ENCODE measurements at places on chromosomes 1 and 21.

- DNase-seq = no peak
- H3K4me1 ChIP-seq = no peaks in the 10 kb centered on the region
- no peaks in the 10 kb centered on the region for H3K27me3 ChIP-seq
- no peak overlapping the region for H3K4me3 ChIP-seq
- no peaks in the 10 kb centered on the region for H3K36me3 ChIP-seq
- peak overlapping the region; percentile 39 for H3K27ac ChIP-seq
Measured at GRCh38 chr1:4006676-4007374, 106.8 kb upstream of the C1orf174 start.

DNA sequence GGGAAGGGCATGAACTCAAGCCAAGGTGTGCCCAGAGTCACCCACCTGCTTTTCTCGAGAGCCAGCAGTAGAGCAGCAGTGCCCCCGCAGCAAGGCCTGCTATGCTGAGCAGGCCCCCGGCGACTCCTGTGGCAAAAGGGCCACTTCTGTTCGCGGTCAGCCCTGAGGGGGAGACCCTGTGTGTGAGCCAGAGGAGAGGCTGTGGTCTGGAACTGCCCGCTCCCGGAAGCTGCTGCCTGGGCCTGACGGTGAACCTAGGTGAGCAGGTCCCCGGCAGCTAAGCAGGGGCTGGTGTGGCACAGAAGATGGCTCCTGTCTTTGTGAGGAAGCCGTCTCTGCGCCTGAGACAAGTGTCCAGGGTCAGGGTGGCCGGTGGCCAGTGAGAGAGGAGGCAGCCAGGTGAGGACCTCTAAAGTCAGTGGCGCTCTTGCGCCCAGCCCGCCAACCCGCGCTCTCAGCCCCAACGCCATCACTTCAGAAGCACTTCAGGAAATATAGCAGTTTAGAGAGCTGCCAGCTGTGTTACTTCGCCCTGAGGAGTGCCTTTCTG, 31.9 kb downstream of the FCRL5 start:
- no peak overlapping the region for H3K4me3 ChIP-seq
- H3K36me3 ChIP-seq = peaks cover 19% of the 10 kb centered on the region
- no peak for DNase-seq
- H3K4me1 ChIP-seq = no peaks in the 10 kb centered on the region

DNA sequence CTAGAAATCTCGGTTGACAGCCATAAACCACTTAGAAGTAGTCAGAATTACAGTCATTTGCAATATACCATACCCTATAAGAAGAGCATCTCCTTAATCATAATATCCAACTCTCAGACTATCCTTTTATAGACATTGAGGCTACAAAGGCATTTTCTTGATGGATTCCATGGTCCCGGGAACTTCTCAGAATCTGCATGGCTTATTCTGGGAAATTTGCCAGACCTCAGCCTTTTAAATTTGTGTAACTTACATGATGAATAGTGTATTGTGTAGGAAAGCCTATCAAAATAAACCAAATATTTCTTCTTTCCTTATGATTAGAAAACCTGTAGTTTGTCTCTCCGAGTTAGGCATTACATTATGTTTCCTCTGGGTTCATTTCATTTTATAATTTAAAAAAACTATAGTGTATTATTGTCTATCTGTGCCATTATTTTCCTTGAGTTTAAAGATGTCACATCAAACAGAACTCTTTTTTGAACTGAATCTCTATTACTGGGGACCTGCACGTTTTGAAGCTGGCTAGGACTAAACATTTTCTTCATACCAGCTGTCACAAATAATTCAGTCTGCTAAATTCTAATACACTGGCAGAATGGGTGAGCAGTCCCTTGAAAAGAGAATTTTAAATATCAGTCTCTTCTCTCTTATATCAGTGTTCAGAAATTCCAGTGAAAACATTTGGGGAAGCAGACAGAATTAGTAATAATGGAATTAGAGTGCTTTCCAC, 102.9 kb downstream of the GABPA start:
- H3K27me3 ChIP-seq = no peaks in the 10 kb centered on the region
- H3K4me1 ChIP-seq = no peaks in the 10 kb centered on the region
- H3K4me3 ChIP-seq = no peak overlapping the region
- DNase-seq = no peak
- no peak overlapping the region for H3K27ac ChIP-seq
- H3K36me3 ChIP-seq = no peaks in the 10 kb centered on the region

DNA sequence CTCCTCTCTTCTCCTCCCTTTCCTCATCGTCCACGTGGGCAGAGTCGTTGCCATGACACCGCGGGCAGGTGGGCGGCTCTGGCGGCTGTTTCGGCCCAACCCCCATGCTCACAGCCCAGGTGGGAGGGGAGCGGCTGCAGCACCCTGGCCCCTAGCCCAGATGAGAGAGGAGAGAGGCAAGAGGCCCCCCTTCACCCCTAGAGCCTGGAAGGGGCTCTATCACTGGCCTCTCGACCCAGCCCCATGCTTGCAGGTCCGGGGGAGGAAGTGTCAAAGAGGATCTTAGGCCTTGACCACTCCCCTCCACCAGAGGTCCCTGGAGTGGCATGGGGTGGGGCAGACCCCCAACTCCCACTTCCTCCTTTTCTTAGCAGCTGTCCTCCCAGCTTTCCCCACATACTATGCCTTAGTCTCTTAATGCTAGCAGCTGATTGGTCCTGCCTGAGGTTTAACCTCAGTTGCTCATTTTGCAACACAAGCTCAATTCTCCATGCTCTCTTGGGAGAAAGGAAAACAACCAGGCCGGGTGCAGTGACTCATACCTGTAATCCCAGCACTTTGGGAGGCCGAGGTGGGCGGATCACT, 10.4 kb downstream of the DLGAP3 start:
- peaks cover 7% of the 10 kb centered on the region for H3K4me1 ChIP-seq
- DNase-seq = no peak
- H3K4me3 ChIP-seq = no peak overlapping the region
- no peaks in the 10 kb centered on the region for H3K27me3 ChIP-seq

- H3K27me3 ChIP-seq = no peaks in the 10 kb centered on the region
- no peak overlapping the region for H3K27ac ChIP-seq
- no peaks in the 10 kb centered on the region for H3K4me1 ChIP-seq
- DNase-seq = no peak
Measured at GRCh38 chr1:99580451-99580850, 65.5 kb upstream of the PALMD start.

- H3K27ac ChIP-seq = no peak overlapping the region
- H3K4me3 ChIP-seq = no peak overlapping the region
- DNase-seq = no peak
- no peaks in the 10 kb centered on the region for H3K4me1 ChIP-seq
Measured at GRCh38 chr1:234435620-234436019, 43.4 kb downstream of the TARBP1 start.

DNA sequence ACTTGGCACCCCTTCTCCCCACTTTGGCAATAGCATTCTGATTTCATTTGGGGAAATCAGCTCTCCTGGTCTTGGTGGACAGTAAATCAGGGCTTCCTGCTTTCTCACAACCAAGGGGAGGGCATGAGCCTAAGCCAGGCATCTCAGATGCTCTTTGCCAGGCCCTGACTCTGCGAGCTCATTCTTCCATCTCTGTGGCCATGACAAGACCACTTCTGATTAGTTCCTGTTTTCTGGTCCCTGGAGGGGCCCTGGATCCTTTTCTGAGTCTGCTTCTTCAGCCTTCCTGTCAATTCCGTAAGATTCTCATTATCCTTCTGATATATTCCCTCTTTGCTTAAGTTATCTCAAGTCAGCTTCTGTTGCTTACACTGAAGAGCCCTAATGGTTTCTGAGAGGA, 210.4 kb downstream of the HIVEP3 start:
- H3K27ac ChIP-seq = no peak overlapping the region
- no peaks in the 10 kb centered on the region for H3K27me3 ChIP-seq
- peaks cover 25% of the 10 kb centered on the region for H3K4me1 ChIP-seq
- no peak overlapping the region for H3K4me3 ChIP-seq
- no peak for DNase-seq

DNA sequence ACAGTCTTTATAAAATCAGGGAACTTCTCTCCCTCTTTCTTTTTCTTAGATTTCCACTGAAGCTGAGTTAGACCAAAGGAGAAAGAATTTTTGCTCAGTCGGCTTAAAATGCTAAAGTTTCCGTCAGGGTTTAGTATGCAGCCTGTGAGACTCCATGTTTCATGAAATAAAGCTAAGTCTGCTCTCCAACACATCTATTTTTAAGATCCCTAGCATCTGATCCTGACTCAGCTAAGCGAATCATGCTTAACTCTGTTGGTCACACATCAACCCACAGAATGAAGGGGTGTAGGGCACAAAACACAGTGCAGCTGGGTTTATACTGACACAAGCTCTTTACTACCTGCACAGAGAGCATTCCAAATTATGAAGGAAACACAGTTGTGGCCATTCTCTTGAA, 102.4 kb upstream of the ZNF281 start:
- no peak for DNase-seq
- H3K27me3 ChIP-seq = peaks cover 9% of the 10 kb centered on the region
- no peaks in the 10 kb centered on the region for H3K36me3 ChIP-seq

- H3K27me3 ChIP-seq = no peaks in the 10 kb centered on the region
- H3K4me1 ChIP-seq = no peaks in the 10 kb centered on the region
- no peak overlapping the region for H3K27ac ChIP-seq
Measured at GRCh38 chr1:188463919-188464318, 1635.2 kb downstream of the PLA2G4A start.

GRCh38 chr1:15708486-15709137, 24.5 kb downstream of the PLEKHM2 start:
- H3K36me3 ChIP-seq = no peaks in the 10 kb centered on the region
- H3K4me1 ChIP-seq = peaks cover 12% of the 10 kb centered on the region
- no peaks in the 10 kb centered on the region for H3K27me3 ChIP-seq
- no peak overlapping the region for H3K27ac ChIP-seq
- H3K4me3 ChIP-seq = no peak overlapping the region

- H3K4me1 ChIP-seq = peaks cover 40% of the 10 kb centered on the region
- no peak overlapping the region for H3K4me3 ChIP-seq
- H3K36me3 ChIP-seq = no peaks in the 10 kb centered on the region
- peaks cover 12% of the 10 kb centered on the region for H3K27me3 ChIP-seq
Measured at GRCh38 chr1:9289090-9289534, 3.6 kb upstream of the SPSB1 start.

- no peak overlapping the region for H3K4me3 ChIP-seq
- no peaks in the 10 kb centered on the region for H3K36me3 ChIP-seq
- no peaks in the 10 kb centered on the region for H3K27me3 ChIP-seq
- no peak for DNase-seq
- H3K27ac ChIP-seq = no peak overlapping the region
Measured at GRCh38 chr1:87673748-87674147, 345.1 kb downstream of the LMO4 start.

DNA sequence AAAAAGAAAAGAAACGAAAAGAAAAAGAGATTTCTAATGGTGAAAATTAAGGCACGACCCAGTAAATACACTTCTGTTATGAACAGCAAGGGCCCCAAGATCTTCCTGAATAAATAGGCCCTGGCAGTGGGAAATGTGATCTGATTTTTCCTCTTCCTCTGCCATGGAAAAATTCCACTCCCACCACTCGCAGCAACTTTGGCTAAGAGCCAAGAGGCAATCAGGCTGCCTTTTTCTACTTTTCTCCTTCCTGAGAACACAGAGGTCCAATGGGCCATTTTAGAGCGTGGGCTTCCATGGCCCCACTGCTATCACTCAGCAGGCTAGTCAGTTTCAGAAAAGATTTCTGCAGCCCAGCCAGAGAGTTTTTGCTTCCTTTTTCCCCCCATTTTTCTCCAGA, 33.7 kb upstream of the AK4 start:
- peak overlapping the region; percentile 2 for H3K27ac ChIP-seq
- no peaks in the 10 kb centered on the region for H3K27me3 ChIP-seq
- no peak for DNase-seq
- no peaks in the 10 kb centered on the region for H3K4me1 ChIP-seq
- H3K36me3 ChIP-seq = no peaks in the 10 kb centered on the region

DNA sequence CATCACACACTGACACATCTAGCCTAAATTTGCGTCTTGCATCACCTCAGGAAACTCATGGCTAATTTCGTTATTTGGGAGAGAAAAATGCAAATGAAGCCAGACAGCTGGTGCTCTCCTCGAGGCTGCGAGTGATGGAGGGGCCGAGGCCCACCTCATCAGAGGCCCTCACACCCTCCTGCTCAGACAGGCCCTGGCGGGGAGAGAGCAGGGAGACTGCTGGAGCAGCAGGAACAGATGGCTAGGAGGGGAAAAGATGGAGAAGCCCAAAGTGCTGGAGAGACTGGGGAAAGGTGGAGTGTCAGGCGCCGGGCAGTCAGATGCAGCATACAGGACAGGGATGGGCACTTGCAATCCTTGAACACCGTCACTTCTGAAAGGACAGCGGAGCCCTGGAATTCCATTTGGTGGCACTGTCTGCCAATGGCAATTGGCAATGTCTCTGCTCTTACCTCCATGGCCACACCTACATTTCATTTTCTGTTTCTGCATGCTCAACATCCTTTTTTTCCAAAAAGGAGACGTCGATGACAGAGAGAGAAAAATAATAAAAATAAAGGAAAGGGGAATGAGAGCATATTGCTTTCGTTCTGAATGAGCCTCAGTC, 286.2 kb downstream of the SPATA17 start:
- no peak for DNase-seq
- no peaks in the 10 kb centered on the region for H3K27me3 ChIP-seq
- no peaks in the 10 kb centered on the region for H3K4me1 ChIP-seq
- H3K4me3 ChIP-seq = no peak overlapping the region
- H3K27ac ChIP-seq = no peak overlapping the region
- H3K36me3 ChIP-seq = no peaks in the 10 kb centered on the region

DNA sequence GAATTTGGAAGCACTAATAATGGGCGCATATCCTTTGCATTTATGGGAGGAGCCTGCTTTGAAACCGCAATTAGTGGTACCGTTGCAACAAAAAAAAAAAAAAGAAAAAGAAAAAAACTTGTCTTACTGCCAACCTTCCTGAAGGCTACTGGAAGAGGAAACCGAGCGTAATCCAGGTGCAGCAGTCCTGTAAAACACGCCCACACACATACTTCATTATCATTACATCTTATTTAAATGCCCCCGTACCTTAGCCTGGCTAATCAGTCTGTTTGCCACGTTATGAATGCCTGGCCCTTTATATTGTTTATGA, 686 bp upstream of the ZNF281 start:
- no peak for DNase-seq
- no peaks in the 10 kb centered on the region for H3K27me3 ChIP-seq
- H3K36me3 ChIP-seq = no peaks in the 10 kb centered on the region

DNA sequence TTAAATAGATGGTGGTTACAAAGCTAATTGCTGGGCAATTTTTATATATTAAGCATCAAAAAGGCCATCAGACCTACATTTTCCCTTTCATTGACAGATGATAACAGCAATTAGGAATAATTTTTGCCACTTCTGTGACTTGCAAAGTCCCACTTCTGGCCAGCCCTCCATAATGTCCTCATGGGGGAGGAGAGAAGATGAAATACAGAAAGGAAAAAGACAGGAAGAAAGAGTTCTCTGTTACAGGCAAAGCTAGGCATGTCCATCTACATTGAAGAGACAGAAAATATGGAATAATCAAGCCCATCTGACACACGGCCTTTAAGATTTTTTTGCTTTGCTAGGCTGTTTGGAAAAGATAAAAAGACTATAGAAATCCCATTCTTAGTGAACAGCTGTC, 108.0 kb downstream of the ENAH start:
- H3K27me3 ChIP-seq = no peaks in the 10 kb centered on the region
- DNase-seq = no peak
- H3K27ac ChIP-seq = no peak overlapping the region
- no peaks in the 10 kb centered on the region for H3K36me3 ChIP-seq
- H3K4me3 ChIP-seq = no peak overlapping the region
- no peaks in the 10 kb centered on the region for H3K4me1 ChIP-seq

Data from spleen (tissue), 13 donors.